NCI-H2171 treated with DMSO at 0.1 percent for 48 hours (cell line): ENCODE measurements at places on chromosomes 5 and 9.
A peak's percentile ranks its signal among the peaks of the same experiment; 100 is the strongest.

DNA sequence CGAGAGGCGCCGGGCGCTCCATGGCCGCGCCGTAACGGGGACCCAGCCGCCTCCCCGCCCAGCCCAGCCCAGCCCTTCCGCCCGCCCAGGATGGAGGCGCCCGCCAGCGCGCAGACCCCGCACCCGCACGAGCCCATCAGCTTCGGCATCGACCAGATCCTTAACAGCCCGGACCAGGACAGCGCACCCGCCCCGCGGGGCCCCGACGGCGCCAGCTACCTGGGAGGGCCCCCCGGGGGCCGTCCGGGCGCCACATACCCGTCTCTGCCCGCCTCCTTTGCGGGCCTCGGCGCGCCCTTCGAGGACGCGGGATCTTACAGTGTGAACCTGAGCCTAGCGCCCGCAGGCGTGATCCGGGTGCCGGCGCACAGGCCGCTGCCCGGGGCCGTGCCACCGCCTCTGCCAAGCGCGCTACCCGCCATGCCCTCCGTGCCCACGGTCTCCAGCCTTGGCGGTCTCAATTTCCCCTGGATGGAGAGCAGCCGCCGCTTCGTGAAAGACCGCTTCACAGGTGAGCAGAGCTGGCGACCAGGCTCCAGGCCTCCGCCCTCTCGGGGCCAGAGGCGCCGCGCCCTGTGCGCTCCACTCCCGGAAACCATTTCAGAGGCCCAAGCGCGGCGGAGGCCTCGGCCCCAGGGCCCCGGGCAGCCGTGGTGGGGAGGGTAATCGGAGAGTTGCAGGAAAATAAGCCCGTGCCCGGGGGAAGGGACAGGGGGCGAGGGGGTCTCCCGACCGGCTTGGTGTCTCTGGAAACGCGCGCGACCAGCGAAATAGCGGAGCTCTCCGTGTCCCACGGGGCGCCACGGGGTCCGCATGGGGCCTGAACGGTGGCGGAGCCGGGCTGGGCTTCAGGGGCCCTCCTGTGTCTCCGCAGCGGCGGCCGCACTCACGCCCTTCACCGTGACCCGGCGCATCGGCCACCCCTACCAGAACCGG lies 496 bp downstream of the TLX3 start:
- no peak for DNase-seq

DNA sequence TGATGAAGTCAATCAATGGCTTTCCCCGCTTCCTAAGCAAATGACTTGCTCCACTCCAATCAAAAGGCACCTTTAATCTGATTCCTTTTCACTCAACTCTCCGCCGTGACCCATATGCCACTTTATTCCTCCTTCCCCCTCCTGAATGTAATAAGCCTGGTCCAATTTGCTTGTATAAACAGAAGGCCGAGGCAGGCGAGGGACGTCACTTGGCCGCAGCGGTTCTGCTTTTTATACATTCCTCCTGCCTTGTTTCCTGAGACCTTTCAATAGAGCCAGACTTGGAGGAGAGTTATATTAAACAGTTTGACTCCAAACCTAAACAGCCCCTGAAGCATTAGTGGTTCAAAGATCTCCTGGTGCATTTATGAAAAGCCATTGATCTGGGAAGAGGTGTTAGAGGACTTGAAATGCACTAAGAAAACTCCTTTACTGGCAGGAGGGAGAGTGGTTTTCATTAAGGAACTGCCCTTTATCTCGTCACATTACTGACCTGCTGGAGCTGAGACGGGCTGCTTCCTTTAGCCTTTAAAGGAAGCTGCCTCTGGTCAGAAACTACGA lies 273.4 kb downstream of the SLIT3 start:
- no peak for DNase-seq

GRCh38 chr5:164336906-164337305 lies 831.5 kb downstream of the MAT2B start:
- DNase-seq: no peak

GRCh38 chr5:164203581-164204225 lies 698.3 kb downstream of the MAT2B start:
- no peak for DNase-seq

DNA sequence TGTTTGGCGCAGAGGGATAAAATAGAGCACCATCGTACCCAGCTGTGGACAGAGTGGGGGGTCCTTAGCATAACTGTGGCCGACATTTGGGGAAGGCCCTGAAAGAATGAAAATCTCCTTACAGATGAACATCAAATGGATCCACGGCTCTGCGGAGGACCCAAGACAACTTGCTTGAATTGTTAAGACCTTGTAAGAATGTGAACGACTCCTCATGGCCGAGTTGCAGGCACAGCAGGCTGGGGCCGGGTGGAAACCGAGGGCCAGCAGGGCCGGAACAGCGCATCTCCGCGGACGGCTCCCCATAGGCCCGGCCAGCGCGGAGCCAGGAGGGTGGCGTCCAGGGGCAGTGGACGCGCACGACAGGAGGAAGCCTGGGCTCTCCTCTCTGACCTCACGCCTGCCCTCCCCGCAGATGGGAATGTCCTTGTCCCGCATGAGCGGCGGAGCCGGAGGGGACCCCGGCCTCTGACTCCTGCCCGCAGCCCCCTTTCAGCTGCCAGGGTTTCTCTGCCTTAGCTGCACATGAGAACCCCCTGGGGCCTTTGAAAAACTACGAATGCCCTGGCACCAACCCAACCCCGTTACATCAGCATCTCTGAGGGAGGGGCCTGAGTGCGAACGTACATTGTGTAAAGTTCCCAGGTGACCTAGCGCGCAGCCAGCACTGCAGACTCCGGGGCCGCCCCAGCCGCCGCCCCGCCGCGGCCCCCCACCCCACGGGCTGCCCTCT lies 36.2 kb upstream of the PTCH1 start:
- DNase-seq: no peak

DNA sequence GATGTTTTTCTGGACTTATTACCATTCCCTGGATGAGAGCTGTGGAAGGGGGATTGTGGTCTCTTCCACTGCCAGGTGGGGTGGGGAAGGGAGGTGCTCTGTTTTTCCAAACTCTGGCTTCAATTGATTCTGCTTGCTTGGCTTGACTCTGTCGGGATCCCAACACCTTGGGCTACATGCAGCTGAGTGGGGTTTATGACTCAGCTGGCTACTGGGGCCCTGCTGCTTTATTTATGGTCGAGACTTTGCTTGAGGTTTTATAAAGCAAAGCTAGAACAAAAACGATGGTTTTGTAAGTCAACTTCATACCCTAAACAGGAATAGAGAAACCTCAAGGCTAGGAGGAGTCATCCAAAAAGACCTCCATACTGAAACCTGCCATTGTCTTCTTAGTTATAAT lies 76.3 kb downstream of the AOPEP start:
- no peak for DNase-seq

- no peak for DNase-seq
Observed at GRCh38 chr5:100676817-100677631, 141.8 kb downstream of the FAM174A start.

DNA sequence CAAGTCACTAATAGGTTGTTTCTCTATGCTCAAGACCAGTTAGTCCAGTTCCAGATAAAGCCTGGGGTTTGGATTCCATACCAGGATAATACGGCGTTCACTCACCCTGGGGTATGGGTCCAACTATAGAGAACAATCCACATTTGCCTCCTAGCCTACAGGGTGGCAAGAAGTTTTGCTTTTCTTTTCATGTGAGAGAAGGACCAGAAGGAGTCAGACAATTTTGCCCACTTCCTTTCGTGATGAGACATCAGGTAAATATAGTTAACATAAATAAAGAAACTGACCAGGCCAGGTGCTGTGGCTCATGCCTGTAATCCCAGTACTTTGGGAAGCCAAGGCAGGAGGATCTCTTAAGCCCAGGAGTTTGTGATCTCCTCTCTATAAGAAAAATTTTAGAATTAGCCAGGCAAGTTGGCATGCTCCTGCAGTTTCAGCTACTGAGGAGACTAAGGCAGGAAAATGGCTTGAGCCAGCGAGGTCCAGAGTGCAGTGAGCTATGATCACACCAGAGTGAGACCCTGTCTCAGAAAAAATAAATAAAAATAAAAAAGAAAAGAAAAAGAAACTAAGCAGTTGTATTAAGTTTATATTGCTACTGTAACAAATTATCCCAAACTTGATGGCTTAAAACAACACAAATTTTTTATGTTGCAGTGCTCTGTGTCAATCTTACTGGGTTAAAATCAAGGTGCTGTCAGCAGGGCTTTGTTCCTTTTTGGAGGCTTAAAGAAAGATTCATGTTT lies 7.5 kb upstream of the REEP5 start:
- no peak for DNase-seq

DNA sequence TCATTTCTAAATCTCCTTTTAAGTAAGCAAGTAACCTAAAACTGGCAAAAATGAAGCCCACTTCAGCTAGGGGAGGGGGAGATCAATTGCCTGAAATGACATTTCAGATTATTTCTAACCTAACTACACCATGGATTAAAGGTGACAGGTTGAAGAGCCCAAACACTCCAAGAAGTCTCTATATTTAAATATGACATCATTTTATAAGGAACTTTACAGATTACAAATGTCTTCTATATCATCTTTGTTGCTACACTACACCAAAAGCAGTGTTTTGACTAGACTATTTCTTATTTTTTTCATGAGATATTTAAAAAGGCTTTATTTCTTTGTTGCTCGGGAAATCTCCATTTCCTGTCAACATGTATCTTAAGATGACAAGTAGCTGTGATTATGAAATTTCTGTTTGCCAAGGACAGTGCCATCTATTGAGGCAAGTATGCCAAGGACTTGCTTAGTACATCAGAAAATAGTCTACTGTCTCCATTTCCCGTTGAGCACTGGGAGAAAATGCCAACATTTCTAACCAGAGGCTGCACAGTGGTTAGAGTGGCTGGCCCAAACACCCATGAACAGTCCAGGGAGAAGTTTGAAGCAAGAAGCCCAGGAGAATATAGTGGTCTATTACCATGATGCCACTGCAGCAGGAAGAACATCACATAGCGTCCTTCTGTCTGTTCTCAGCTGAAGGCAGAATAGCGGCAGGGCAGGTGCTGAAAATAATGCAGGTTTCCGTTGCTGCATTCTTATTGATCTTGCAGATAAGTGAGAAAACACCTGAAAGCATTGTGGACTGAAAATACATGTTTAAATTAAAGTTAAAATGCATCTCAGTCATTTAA lies 93.4 kb upstream of the ITGA2 start:
- no peak for DNase-seq

DNA sequence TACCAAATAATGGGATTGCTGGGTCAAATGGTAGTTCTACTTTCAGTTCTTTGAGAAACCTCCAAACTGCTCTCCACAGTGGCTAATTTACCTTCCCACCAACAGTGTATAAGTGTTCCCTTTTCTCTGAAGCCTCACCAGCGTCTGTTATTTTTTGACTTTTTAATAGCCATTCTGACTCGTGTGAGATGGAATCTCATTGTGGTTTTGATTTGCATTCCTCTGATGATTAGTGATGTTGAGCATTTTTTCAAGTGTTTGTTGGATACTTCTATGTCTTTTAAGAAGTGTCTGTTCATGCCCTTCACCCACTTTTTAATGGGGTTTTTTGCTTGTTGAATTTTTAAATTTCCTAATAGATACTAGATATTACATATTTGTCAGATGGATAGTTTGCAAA lies 28.4 kb upstream of the SUSD1 start:
- DNase-seq: no peak

DNA sequence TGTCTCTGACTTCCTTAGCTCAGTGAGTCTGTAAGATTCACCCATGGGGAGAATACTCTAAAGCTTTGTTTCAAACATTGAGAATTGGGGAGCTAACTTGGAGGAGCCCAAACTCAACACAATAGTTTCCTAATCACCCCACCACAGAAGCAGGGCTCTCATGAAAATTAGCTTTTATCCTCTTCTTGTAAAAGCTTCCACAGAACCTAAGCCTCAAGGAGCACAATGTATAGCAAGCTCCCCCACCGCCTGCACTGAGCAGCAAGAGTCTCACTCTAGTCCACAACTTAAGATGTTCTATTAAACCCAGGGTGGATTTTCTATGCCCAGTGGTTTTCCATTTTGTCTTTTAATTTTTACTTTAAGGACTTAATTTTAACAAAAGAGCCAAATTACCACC lies 48.9 kb upstream of the GRHPR start:
- no peak for DNase-seq

DNA sequence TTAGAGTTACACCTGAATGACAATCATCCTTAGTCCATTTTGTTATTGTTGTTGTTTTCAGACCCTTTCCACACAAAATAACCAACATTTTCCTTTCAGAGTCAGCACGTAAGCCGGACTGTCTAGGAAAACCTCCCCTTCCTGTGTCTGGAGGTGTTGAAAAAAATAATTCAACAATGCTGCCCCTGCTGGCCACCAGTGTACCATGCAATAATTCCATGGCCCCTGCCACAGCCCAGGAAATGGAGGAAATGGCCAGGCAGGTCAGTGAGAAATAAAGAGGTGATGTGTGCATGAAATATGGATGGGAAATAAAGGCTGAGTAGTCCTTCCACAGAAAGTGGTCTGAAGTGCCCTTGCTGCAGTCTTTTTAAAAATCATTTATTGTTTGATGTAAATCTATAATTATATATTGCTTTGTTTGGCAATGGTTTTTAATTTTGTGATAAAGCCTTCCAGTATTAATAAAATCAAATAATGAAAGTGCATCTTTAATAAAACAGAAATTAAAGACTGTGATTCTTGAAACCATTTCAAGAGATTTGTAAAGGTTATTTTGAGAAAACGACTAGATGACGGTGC lies 152.8 kb upstream of the PAPPA start:
- DNase-seq: peak; percentile 3
